ENCODE measurements at places on chromosomes 1 and 21.

GRCh38 chr21:45818276-45818903 is 163.2 kb upstream of the COL6A1 start:
- DNase-seq, result no peak

DNA sequence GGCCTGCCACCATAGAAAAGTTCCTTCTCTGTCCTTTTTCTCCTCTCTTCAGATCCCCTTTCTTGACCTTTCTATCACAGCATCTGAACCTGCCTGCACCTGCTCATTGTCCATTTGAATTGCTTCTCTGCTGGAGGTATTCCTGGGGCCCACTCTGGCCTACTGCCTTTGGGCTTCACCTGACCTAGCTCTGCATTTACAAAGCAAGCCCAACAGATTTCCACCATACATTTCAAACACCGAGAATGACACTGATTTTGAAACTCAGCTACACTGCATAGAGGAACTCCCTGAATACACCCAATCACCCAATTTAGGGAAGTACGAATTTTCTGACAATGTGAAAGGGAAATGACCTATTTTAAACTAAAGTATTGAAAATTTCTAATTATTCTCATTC is 284.5 kb upstream of the USP25 start:
- DNase-seq, result no peak

- DNase-seq, result no peak
Observed at GRCh38 chr1:59310549-59311250, 13.8 kb downstream of the FGGY start.

DNA sequence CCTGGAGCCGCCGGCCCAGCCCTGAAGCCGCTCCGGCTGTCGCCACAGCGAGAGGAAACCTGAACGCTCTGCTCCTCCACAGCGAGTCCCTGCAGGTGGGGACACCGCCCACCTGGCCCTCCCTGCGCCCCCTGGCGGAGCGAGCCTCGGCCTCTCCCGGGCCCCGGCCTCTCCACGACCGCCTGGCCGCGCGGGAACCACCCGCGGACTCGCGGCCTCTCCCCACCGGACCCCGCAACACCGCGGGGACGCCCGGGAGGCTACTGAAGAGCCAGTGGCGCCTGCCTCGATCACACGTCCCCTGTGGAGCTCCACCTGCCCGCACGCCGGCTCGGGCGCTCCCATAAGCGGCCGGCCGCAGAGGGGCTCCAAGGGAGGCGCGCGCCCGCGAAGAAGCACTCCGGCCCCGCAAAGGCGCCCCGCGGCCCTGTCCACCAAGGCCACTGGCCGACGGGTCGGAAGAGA is 109.6 kb downstream of the KCNN3 start:
- peak; percentile 61 for DNase-seq

DNA sequence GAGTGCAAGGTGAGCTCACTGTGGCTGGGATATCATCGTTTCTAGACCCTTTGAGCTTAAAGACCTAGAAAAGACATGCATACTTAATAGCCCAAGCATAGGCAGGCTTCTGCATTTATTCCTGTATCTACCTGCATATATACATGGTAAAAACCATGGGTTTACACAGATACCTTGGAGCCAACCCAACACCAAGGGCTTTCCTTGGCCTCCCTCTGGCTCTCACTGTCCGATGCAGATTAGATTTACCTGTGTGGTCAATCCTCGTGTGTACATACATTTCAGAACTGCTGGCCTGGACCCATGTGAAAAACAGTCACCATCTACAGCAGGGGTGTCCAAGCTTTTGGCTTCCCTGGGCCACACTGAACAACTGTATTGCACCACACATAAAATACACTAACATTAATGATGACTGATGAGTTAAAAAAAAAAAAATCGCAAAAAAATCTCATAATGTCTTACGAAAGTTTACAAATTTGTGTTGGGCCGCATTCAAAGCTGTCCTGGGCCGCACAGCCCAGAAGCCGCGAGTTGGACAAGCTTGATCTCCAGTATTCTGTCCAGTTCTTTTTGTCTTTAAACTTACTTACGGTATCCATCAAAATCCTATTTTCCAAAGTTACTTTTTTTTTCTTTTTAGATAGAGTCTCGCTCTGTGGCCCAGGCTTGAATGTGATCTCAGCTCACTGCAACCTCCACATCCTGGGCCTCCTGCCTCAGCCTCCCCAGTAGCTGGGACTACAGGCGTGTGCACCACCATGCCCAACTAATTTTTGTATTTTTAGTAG is 43.5 kb downstream of the WDR4 start:
- no peak for DNase-seq

- DNase-seq, result no peak
Observed at GRCh38 chr1:59682396-59683080, 132.2 kb upstream of the HOOK1 start.

DNA sequence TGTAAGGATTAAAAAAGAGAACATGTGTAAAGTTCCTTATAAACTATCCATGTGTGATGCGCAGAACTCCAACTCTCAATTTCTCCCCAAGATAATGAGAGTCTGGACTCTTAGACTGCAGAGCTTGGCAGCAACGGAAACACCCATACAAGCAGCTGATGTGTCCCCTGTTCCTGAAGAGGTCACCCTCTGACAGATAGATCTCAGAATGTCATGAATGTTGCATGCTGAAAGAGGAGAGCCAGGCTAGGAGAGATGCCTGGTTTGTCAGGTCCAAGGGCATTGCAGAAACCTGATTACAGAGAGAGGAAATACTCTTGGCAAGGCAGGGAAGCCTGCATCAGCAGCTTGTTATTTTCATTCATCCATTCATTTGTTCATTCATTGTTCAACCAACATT is 24.2 kb downstream of the MTARC1 start:
- DNase-seq, result no peak
